Stimulated activated CD4-positive, alpha-beta T cell treated with anti-CD3 and anti-CD28 coated beads, Interleukin-15, amount 100 ng/mL, for 1 hour (primary cell): ENCODE measurements at places on chromosomes 11 and 22.

GRCh38 chr22:47042116-47042825, 279.8 kb downstream of the TBC1D22A start:
- no peak for DNase-seq

- no peak for DNase-seq
Measured at GRCh38 chr11:57277845-57278720, 41.0 kb upstream of the APLNR start.

- no peak for DNase-seq
Measured at GRCh38 chr11:62333768-62334167, 3.5 kb upstream of the ASRGL1 start.

DNA sequence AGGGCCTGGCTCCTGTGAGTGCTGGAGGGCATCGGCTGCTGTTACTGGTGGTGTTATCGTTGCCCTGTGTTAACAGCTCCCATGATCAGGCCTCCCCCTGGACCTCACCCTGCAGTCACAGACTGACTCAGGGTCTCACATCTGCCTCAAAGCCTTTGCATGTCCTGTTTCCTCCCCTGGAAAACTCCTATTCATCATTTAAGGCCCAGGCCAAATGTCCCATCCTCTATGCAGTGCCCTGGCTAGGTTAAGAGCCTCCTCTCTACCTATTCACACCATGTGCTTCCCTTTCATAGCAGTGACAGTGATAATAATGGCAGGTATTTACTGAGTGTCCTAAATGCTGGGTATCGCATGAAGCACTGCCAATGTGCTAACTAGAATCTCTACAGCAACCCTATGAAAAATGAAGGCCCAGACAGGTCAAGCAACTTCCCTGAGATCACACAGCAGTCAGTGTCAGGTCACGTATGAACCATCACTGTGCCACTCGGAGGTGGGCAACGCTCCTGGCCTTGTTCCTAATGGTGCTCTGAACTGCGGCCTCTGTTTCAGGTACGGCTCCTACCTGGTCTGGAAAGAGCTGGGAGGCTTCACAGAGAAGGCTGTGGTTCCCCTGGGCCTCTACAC, 9.3 kb downstream of the TSPO start:
- DNase-seq, result no peak

DNA sequence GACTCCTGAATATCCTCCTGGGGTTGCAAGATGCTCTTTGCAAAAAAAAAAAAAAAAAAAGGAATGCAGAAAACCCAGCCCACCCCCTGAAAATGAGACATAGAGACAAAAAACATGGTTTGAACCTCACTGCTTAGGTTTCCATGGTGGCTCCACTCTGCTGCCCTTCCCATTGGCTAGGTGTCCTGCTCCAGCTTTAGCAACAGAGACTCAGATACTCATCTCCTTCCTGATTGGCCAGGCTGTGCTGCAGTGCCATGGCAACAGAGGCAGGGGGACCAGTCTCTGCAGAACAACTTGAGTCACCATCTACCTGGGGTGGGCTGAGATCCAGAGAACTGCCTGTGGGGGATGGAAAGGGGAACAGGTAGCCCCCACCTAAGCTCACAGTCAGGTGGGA, 17.4 kb upstream of the YWHAH start:
- DNase-seq, result no peak

DNA sequence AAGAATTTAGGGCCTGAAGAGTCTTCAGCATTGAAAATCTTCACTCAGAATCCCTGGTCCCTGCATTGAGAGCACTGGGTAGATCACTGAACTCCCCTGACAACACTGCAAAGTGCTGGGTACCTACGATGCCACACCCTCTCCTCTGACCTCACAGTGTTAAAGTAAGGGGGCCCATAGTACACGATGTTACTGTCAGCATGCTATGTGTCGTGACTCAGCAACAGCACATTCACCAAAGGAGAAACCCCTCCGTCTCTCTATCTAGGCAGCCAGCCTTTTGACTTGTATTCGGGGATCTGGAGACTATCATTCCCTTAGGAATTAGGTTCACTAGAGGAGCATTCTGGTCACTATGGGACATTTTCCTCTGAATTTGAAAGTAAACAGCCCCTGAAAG, 67.4 kb upstream of the PITPNB start:
- no peak for DNase-seq

- DNase-seq, result no peak
Measured at GRCh38 chr11:6650980-6651379, 4.6 kb downstream of the DCHS1 start.

DNA sequence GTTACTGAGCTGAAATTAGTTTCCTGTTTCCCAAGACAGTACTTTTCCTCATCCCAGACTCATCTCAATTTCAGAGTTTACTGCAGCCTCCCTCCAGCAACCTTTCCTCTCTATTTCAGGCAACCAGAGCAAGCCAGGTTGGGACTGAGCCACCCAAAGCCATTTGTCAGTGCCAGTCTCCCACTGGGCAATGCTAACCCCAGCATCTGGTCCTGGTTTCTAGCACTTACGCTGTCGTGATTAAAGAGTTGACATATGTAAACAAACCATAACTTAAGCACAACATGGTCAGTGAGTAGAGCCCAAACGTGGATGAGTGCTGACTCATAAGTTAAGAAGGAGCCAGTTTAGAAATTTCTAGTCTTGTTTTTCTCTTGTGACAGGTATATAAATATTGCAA, 119.6 kb upstream of the BLID start:
- DNase-seq, result no peak

GRCh38 chr11:30282289-30282631, 40.6 kb upstream of the ARL14EP start:
- no peak for DNase-seq

DNA sequence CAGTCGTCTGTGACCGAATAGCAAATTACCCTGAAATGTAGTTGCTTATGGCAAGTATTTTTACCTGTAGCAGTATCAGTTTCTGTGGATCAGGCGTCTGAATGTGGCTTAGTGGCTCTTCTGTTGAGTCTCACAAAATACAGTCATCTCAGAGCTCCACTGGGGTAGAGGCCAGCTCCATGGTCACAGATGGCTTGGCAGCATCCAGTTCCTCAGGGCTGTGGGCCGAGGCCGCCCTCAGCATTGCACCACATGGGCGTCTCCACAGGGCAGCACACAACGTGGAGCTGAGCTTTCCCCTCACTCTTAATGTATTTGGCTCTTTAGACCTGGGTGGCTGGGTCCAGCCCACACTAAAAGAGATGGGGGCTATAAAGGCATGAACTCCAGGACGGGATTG, 57.8 kb downstream of the SBF1 start:
- no peak for DNase-seq

DNA sequence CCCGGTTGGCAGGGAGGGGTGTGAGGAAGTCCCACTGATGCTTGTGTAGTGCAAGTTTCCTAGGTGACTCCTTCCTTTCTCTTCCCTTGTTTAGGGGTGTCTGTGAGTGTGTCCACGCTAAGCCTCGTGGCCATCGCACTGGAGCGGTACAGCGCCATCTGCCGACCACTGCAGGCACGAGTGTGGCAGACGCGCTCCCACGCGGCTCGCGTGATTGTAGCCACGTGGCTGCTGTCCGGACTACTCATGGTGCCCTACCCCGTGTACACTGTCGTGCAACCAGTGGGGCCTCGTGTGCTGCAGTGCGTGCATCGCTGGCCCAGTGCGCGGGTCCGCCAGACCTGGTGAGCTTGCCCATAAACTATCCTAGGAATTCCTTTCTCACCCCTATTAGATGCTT, 10.4 kb downstream of the CCKBR start:
- DNase-seq, result no peak

GRCh38 chr11:134801570-134801969, 389.5 kb upstream of the B3GAT1 start:
- DNase-seq, result no peak
